COR-L47 (cell line): ENCODE measurements at places on chromosomes 7 and 10.

- no peak for DNase-seq
Measured at GRCh38 chr10:27514243-27514642, 10.1 kb downstream of the RAB18 start.

GRCh38 chr7:33661430-33662160, 243.7 kb upstream of the BMPER start:
- no peak for DNase-seq

GRCh38 chr10:34574353-34574934, 240.7 kb downstream of the PARD3 start:
- DNase-seq = no peak

DNA sequence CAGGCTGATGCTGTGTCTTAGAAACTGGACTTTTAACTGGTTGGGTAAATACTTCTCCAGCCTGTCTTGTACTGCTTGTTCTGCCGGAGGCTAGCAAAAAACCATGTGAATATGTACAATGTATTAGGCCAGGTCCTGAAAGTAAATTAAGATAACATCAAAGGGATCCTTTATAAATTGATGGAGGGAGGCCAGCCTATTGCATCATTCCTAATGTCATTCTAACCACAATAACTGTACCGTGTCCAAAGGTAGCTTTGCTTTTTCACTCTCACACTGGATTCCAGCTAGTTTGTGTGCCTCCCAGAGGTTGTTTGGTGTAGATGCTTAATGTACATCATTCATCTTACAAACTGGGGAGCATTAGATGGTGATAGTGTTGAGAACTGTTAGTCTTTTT, 91.2 kb upstream of the SEM1 start:
- DNase-seq = no peak

- no peak for DNase-seq
Measured at GRCh38 chr10:6504296-6504695, 75.8 kb downstream of the PRKCQ start.

GRCh38 chr10:132664883-132665282, 121.1 kb downstream of the NKX6-2 start:
- DNase-seq = no peak

DNA sequence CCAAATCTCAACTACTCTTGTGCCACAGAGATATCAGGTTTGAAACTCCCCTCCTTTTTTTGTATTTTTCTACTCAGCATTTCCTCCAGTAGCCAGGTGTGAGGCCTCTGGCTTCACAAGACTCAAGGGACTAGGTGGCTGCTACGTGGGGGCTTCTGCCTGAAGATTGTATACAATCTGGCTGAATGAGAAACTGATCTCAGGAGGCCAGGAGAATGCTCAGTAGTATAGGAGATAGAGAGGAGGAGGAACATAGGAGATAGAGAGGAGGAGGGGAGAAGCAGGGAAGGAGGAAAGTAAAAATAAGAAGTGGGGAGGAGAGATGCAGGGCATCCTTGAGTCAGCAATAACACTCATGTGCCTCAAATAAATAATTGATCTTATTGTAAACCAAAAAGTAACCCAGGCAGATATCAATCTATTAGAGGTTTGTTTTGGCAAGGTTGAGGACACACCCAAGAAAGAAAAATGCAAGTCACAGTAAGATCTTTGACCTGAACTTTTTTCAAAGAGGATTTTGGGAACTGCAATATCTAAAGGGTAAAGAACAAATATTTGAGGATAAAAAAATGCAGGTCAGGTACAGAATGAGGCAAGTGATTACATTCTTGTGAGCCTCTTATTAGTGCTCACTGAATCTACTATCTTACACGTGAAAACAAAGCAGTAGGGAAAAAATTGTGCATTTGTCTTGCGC, 36.8 kb downstream of the AKR1C8 start:
- no peak for DNase-seq

DNA sequence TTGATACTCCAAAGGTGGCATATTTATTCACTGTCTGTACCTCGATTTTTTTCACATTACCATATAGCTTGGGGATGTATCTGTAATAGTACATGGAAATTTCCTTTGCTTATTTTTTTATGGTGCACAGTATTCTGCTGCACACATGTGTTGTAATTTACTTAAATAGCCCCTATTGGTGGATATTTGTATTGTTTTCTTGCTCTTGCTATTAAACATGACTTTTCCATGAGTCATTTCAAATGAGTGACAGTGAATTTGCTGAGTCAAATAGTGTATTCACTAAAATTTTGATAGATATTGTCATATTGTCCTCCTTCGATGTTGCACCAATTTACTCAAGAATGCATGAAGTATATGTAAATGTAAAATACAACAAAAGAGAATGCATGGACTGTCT, 122.7 kb upstream of the STEAP4 start:
- DNase-seq = no peak

DNA sequence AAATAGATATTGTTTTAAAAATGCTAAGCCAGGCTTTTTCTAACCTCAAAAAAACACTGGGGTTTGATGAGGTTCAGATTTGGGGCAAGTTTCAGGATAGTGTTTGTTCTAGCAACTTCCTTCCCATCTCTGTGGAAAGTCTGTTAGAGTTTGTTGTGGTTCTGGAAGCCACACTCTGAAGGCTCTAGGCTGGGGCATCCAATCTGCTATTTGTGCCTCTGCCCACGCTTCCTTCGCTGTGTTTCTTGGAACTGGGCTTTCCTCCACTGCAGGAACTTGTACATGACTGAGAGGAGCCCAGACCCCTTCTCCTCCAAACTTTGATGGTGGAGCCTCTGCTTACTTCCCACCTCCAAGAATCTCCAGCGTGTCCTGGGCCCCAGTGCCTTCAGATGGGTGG, 108.5 kb upstream of the SLC25A13 start:
- no peak for DNase-seq

- DNase-seq = no peak
Measured at GRCh38 chr7:134368851-134369544, 52.3 kb upstream of the SLC35B4 start.

GRCh38 chr10:92799568-92799967, 48.8 kb upstream of the EXOC6 start:
- DNase-seq = no peak

- DNase-seq = no peak
Measured at GRCh38 chr10:88608780-88609179, 22.2 kb downstream of the LIPJ start.

DNA sequence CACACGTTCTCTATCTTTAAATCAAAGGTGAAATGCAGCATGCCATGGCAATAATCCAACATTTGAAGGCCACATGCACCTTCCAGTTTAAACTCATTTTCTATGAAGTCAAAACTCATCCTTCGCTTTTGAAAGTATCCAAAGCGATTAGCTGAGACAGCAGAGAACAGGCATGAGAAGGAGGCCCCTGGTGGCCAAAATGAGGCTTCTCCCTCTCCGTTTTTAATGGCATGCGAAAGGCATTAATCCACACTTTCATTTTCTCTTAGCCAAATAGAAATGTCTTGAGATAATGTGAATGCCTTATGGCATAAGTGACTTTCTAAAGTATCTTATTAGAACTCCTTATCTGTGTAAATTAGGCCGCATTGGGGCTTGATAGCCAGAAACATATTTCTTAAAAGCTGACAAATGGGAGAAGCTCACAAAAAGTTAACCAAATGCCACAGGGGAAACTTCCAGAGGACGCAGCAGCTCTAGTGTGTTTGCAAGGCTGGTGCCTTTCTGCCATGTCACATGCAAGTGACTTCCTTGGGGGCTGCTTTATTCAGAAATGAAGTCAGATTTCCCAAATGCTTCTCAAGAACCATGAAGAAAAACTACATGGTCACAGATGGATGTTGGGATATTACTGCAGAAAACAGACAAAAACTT, 1189.6 kb downstream of the SORCS1 start:
- no peak for DNase-seq

GRCh38 chr10:91164520-91165065, 55.9 kb upstream of the PCGF5 start:
- no peak for DNase-seq

DNA sequence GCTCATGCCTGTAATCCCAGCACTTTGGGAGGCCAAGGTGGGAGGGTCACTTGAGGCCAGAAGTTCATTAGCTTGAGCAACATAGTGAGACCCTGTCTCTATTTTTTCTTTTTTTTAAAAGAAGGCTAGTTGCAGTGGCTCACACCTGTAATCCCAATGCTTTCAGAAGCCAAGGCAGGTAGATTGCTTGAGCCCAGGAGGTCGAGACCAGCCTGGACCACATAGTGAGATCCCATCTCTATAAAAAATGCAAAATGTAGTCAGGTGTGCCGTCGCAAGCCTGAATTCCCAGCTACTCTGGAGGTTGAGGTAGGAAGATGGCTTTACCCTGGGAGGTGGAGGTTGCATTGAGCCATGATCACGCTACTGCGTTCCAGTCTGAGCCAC, 7.5 kb downstream of the NYAP1 start:
- DNase-seq = no peak

GRCh38 chr7:26199301-26200037, 1.1 kb downstream of the HNRNPA2B1 start:
- peak; percentile 57 for DNase-seq

- no peak for DNase-seq
Measured at GRCh38 chr7:72281308-72281707, 130.8 kb downstream of the CALN1 start.

- DNase-seq = peak; percentile 35
Measured at GRCh38 chr7:86768967-86769760, 125.5 kb downstream of the GRM3 start.

DNA sequence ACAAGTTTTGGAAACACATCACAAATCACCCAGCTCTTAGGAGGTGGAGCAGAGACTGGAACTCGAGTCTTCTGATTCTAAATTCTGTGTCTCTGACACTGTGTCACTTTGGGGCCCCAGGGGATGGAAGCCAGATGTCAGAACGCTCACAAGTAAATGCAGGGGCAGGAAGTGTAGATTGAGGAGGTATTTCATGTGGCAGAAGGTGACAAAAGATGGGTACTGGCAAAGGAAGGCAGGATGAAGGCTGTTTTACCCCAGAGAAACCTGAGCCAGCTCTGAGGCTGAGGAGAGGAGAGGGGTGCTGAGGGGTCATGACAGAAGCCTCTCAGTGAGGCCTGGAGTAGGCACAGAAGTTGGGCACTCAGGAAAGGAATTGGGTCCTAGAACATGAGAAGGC, 6.0 kb upstream of the PURB start:
- no peak for DNase-seq

- no peak for DNase-seq
Measured at GRCh38 chr7:91374321-91374989, 110.2 kb downstream of the FZD1 start.

DNA sequence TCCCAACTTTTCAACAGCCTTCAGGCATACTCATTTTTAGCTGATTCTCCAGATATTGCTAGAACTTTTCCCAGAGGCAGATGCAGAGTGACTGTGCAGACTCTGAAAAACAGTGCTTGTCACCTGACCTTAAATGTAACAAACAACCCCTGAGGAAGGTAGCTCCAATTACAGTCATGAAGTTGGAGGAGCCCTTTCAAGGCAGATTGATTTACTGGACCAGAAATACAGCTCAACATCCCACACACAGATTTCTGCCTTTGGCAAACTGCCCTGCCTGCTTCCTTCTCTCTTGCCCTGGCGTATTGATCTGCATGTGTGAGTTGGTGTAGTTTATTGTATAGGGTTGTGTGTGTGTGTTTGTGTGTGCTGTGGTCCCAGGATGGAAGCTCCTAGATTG, 38.5 kb downstream of the PYROXD2 start:
- no peak for DNase-seq

GRCh38 chr10:31679936-31680335, 248.7 kb downstream of the ARHGAP12 start:
- DNase-seq = no peak

DNA sequence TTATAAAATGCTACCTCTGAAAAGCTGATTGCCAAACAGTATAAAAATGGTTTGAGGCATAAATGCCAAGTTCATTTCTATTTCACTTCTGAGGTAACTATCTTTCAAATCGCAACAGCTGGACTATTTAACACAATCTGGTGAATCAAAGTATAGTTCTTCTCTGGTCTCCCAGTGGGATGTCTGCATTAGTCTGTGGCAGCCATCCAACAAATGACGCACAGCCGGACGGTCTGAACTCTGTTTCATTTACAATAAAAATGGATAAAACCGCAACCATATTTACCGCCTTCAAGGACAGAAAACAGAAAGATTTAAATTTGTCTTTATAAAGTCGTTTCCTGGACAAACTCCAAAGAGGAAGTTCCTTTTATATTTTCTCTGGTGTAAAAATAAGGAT, 41.9 kb downstream of the ENO4 start:
- peak; percentile 51 for DNase-seq

DNA sequence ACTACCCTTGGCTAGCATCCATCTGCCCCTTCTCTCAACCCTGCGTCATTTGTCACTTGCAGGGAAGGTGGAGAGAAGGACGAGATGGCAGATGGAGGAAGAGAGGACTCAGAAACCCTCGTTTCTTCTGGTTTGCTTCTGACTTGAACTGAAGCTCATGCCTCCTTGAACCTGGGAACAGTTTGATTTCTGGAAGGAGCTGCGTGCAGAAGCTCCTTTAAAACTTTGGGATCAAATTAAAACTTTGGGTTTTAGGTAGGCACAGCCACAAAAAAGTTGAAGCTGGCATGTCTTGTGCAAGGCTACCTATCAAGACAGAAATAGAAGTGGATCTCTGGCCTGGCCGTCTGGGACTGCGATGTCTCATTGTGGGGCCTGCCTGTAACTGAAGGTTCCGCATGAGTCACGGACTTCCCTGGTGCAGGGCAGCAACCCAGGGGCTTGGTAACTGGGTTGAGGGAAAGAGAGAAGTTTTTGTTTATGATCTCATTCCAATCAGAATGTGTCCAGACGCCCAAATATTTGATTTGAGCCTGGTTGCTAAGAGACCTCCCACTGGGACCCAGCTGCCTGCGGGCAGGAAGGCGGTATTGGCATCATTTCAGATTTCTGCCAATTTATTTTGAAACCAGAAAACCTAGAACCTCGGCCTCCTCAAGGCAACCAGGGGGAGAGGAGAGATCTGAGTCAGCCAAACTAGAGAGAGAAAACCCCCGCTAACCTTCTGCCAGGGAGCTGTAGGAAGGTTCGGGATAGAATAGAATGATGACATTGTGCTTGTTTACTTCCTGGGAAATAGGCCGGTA, 15.8 kb upstream of the CAMK1D start:
- peak; percentile 66 for DNase-seq

GRCh38 chr10:78643513-78643912, 425.3 kb upstream of the ZMIZ1 start:
- DNase-seq = no peak

DNA sequence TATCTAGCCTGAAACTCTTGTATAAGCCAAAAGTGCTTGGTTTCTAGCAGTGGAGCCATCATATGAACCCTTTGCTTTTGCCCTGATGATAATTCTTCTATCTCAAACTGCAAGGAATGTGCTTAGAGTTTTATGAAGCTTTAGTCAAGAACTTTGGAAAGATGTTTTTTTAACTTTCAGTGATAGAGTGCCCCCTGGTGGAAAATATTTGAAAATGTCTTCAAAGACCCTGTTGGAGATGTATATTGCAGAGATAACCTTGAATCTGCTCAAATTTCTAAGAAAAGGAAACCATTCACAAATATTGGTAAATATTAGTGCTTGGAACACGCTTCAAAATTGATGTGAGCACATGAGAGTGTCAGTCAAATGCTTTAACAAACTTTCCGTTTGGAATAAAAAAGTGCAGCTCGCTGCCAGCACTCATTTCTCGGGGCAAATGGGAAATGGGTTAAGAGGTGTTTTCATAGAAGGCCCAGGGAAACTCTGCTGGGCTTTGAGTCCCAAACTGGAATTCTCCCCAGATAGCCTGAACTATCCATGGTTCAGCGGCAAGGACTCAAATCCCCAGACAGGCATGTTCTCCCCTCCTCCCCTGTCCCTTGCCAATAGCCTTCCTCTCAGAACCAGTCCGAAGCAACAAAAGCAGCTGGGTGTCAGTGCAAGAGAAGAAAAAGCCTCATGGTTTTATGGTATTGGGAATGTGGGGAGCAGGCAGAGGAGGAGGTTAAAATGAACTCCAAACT, 129.3 kb downstream of the MYOF start:
- no peak for DNase-seq
